ENCODE measurements at places on chromosomes 5 and 9.
A peak's percentile ranks its signal among the peaks of the same experiment; 100 is the strongest.

- no peak for DNase-seq
Measured at GRCh38 chr5:95162231-95162992, 122.5 kb downstream of the MCTP1 start.

DNA sequence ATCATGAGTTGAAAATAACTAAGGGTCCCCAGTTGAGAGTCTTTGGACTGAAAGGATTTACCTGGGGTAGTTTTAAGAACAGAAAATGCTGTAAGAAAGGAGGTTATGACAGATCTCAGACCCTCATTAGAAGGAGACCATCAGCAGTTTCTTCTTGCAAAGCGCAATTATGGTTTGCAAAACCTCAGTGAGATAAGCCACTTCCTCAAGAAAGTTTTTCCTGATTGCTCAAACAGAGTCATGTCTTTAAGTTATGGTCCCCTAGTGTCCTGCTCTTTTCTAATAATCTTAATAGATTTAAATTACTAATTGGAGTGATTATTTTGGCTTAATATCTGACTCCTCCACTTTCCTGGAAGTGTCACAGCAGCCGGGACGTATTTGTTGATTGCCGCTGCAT, 293.2 kb upstream of the KLF4 start:
- DNase-seq = no peak

GRCh38 chr5:36651761-36652685, 45.6 kb downstream of the SLC1A3 start:
- peak; percentile 33 for DNase-seq

GRCh38 chr9:87710443-87710842, 15.5 kb upstream of the CTSL start:
- no peak for DNase-seq

- DNase-seq = no peak
Measured at GRCh38 chr5:3384531-3384930, 211.1 kb upstream of the IRX1 start.

DNA sequence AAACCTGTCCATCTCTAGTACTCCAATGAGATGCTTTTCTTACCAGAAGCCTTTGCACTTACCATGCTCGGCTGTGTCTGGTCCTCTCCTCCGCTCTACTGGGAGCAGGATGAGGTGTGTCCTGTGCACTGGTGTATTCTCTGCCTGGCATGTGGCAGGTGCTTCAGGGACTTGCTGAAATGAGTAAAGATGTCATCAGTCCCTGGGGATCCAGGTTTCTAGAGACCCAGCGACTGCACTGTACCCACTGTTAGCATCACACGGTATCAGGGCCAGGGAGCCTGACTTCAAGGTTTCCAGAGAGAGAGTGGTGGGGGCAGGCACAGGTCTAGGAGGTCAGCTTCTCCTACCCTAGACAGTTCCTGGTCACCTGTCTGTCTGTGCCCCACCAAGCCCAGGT, 10.5 kb downstream of the PTTG1 start:
- DNase-seq = no peak

GRCh38 chr9:77455312-77455927, 192.7 kb downstream of the GNA14 start:
- DNase-seq = no peak

DNA sequence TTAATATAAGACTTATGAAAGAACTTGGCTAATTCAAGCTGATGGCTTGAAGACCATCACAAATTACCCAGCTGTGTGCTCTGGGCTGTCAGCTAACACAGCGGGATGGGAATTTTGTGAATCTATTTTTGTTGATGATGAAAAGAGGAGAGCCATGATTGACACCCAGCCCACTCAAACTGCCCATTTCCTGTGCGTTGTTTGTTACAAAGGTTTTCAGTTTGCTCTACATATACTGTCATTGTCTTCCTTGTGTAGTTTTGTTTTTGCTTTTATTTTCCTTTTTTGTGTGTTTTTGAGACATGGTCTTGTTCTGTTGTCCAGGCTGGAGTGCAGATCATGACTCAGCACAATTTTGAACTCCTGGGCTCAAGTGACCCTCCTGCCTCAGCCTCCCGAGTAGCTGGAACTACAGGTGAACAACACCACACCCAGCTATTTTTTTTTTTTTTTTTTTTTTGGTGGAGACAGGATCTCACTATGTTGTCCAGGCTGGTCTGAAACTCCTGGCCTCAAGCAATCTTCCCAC, 400.3 kb downstream of the ICE1 start:
- DNase-seq = no peak

GRCh38 chr5:108727236-108727650, 20.5 kb upstream of the FER start:
- peak; percentile 19 for DNase-seq

DNA sequence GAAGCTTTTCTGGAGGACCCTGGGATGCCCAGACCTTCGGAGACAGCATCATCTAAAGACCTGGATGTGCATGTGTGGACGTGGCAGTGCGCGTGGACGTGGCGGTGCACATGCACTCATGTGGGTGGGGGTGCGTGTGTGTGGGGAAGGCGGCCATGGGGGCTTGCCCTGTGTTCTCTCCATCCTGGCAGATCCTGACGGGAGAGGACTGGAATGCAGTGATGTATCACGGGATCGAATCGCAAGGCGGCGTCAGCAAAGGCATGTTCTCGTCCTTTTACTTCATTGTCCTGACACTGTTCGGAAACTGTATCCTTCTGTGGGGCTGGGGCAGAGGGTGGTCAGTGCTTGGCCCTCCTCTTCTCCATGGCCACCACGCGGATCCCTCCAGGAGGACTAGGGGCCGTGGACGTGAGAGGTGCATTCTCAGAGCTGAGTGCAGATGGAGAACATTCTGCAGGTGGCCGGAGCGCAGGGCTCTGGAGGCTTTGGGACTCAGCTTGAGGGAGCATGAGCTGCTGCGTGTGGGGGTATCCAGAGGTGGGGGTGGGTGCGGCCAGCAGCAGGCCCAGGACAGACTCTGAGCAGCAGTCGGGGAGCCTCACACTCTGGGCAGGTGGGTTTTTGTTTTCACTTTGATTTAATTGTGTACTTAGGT, 129.1 kb downstream of the CACNA1B start:
- no peak for DNase-seq

DNA sequence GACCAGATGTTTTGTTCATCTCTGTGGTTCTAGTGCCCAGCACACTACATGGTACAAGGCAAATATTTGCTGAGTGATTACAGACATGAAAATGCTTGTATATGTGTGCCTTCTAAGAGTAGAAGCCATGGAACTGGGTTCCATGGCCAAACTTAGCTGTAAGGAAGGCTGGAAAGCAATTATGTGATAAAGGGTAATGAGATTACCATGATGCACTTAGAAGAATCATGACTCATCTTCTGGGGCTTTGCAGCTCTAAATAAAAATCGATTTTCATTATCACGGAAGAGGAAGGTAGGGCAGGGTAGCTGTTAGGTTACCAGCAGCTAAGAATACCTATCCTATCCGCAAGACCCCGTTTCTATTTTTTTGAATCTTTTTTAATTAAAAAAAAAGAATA, 28.0 kb downstream of the RFK start:
- DNase-seq = no peak

- DNase-seq = peak; percentile 19
Measured at GRCh38 chr9:122265149-122265915, 650 bp downstream of the MRRF start.

DNA sequence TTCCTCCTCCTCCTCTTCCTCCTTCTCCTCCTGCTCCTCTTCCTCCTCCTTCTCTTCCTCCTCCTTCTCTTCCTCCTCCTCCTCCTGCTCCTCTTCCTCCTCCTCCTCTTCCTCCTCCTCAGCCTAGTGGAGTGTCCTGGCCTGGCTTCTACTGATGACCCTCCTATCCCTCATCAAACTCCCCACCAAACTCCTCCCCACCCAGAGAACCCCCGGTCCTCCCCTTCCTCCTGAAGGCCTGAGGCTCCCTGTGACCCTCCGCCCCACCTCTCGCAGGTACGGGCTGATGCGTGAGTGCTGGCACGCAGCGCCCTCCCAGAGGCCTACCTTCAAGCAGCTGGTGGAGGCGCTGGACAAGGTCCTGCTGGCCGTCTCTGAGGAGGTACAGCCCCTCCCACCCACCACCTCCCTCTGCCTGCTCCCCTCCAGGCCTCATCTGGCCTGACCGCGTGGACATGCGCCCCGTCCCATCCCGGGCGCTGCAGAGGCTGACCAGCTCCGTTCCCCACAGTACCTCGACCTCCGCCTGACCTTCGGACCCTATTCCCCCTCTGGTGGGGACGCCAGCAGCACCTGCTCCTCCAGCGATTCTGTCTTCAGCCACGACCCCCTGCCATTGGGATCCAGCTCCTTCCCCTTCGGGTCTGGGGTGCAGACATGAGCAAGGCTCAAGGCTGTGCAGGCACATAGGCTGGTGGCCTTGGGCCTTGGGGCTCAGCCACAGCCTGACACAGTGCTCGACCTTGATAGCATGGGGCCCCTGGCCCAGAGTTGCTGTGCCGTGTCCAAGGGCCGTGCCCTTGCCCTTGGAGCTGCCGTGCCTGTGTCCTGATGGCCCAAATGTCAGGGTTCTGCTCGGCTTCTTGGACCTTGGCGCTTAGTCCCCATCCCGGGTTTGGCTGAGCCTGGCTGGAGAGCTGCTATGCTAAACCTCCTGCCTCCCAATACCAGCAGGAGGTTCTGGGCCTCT, 10.6 kb downstream of the FGFR4 start:
- no peak for DNase-seq

- DNase-seq = no peak
Measured at GRCh38 chr5:126972062-126972895, 58.1 kb downstream of the MARCHF3 start.

- DNase-seq = peak; percentile 59
Measured at GRCh38 chr5:8730194-8730593, 815.7 kb downstream of the SEMA5A start.

- peak; percentile 56 for DNase-seq
Measured at GRCh38 chr9:107727086-107727780, 237.7 kb upstream of the KLF4 start.

- peak; percentile 6 for DNase-seq
Measured at GRCh38 chr5:57878301-57878722, 395.7 kb upstream of the ACTBL2 start.

DNA sequence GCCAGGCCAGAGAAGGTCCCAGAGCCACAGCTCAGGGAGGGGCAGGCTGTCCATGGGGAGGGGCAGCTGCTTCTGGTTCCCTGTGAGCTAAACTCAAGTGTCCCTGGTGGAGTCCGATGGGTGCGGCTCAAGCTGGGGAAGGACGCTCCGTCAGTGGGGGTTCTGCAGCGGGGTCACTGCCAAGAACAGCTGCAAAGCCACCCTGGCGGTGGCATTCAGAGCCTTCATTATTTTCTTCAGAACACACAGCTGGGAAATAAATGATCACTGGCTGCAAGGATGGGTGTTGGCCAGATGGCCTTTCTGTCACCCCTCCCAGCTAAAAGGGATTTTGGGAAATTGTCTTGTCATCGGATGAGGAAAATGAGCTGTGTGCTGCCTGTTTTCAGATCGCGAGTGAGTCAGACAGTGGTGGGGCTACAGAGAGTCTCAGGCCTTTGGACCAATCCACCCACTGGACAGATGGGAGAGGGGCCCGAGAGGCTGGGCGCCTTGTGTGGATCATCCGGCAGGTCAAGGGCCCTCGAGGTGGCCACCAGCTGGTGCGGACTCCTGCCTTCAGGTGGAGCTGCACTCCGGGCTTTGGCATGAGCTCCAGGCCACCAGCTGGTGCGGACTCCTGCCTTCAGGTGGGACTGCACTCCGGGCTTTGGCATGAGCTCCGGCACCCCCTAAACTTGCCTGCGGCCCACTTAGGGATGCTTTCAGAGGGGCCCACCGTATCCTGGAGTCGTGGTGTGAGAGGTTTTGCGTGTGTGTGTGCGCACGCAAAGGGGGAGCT, 17.9 kb upstream of the GFPT2 start:
- no peak for DNase-seq

DNA sequence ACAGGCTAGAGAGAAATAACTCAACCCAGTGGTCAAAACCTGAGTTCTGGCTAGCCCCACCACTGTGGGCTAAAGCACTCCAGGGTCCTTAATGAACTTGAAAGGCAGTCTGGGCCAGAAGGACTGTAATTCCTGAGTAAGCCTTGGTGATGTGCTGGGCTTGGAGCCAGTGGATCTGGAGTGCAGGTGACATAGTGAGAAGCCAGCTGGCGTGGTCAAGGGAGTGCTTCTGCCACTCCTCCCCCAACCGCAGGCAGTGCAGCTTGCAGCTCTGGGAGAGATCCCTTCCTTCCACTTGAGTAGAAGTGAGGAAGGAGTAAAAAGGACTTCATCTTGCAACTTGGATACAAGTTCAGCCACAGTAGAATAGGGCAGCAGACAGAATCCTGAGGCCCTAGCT, 424.0 kb downstream of the CDH18 start:
- no peak for DNase-seq

DNA sequence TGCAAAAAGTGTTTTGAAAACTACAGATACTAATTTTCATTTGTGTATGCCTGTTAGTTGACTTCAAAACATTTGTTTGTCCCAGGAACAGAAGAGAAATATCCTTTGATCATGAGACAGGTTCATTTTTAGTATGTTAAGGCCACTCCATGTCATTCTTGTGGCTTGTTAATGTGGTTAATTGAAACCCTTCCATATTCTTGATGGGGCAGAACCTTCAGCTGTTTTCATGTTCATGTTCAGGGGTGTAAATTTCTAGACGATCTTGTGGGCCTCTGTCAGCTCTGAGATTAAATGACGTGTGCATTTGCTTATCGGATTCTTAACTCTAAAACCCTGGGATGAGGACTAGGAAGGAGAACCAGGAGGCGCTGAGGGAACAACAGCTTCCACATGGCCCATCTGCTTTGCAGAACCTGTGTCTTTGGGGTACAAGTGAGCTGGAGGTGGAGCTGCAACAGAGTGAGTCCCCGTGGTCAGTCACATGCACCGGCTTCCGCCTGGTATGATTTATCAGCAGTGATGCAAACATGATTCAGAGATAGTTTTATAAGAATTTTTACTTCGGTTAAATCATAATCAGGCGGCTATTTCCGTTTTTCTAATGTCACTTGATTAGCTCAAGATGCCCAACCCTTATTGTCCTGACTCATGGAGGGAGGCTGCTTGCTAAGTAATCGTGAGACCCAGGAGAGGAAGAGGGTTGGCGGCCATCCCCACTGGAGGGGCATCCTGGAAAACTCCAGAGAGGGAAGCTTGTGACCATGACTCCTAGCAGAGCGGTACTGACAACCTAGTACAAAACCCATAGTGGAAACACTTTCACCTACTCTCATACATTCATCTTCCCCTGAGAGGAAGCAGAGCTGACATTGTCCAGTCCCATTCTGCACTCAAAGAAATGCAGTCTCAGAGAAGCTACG, 138.4 kb downstream of the C9orf152 start:
- DNase-seq = peak; percentile 96

DNA sequence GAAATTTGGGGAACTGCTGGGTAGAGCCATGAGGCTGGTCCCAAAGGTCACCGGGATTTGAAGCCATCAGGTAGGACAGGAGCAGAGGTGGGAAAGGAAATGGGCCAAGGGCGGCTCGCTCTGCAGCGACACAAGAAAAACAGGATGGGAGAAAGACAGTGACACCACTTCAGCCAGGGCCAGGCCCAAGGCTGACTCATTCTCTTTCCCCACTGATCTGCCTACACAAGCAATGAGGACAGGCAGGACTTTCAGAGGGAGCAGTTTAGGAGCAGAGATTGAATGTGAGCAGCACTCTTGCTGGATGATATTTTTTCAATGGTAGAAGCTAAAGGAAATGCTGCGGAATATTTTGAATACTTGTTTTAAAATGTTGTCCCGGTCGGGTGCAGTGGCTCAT, 3.5 kb downstream of the RUFY1 start:
- peak; percentile 47 for DNase-seq
